ENCODE measurements at places on chromosomes 16 and 17. TPM values are rescaled to one million over a fixed set of nuclear protein-coding genes. Genes with fewer than 3 reads are reported as not detected.
A peak's percentile ranks its signal among the peaks of the same experiment; 100 is the strongest.

DNA sequence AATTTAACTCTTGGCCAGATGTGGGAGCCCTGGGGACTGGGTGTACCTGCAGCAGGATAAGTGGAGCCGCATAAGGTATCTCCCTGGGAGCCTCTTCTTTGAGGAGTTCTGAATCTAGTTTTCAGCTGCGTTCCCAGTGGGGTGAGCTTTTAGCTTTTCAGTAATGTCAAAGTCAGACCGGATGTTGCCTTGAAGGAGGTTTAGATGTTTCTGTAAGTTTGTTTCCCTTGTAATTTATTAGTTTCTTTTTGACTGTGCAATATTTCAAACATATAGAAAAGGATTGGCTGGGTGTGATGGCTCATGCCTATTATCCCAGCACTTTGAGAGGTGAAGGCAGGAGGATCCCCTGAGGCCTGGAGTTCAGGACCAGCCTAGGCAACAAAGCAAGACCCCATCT lies 98.6 kb upstream of the EEF2KMT start:
- H3K4me3 ChIP-seq: no peak overlapping the region
- peaks cover 4% of the 10 kb centered on the region for H3K36me3 ChIP-seq
- H3K4me1 ChIP-seq: no peaks in the 10 kb centered on the region
- no peak overlapping the region for H3K27ac ChIP-seq

GRCh38 chr17:79435962-79436361 lies 174.9 kb downstream of the RBFOX3 start:
- H3K4me1 ChIP-seq: peaks cover 46% of the 10 kb centered on the region
- H3K36me3 ChIP-seq: peaks cover 11% of the 10 kb centered on the region
- H3K4me3 ChIP-seq: no peak overlapping the region
- DNase-seq: no peak
- H3K27ac ChIP-seq: peak overlapping the region; percentile 39
- peaks cover 15% of the 10 kb centered on the region for H3K27me3 ChIP-seq

GRCh38 chr17:66309793-66310192 lies 7.4 kb downstream of the PRKCA start:
- H3K27ac ChIP-seq: no peak overlapping the region
- no peak overlapping the region for H3K4me3 ChIP-seq
- H3K27me3 ChIP-seq: no peaks in the 10 kb centered on the region
- H3K4me1 ChIP-seq: no peaks in the 10 kb centered on the region
- H3K36me3 ChIP-seq: no peaks in the 10 kb centered on the region

The TBC1D28 gene
- total RNA-seq: 0.44 TPM

DNA sequence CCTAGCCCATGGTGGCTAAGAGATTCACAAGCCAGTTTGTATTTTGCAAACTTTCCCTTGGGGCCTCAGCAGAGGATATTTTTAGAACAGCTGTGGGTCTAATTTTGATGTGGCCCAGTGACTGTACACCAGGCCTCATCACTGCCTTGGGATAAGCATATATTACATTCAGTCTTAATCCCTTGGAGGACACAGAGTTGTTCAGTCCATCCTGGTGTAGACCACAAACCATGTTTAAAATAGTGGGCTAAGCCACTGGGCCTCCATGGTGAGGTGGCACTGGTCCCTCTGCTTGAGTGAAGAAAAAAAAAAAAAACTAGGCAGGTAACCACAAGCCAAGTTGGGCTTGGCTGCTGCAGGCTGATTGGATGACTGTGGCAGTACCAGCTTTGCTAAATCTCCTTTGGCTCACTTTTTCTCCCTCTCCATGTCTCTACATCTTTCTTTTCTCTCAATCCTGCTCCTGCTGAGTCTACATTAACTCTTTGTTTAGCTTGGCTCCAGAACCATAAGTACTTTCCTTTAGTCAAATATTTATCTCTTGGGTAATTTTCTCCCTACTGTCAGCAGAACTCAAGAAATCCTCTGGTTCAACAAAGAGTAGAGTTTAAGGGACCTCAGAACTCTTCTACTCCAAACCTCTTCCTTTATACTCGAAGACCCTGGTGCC lies 120.0 kb upstream of the TBX2 start:
- peaks cover 3% of the 10 kb centered on the region for H3K36me3 ChIP-seq
- DNase-seq: no peak
- H3K27me3 ChIP-seq: no peaks in the 10 kb centered on the region
- H3K4me1 ChIP-seq: no peaks in the 10 kb centered on the region
- H3K4me3 ChIP-seq: no peak overlapping the region
- no peak overlapping the region for H3K27ac ChIP-seq

DNA sequence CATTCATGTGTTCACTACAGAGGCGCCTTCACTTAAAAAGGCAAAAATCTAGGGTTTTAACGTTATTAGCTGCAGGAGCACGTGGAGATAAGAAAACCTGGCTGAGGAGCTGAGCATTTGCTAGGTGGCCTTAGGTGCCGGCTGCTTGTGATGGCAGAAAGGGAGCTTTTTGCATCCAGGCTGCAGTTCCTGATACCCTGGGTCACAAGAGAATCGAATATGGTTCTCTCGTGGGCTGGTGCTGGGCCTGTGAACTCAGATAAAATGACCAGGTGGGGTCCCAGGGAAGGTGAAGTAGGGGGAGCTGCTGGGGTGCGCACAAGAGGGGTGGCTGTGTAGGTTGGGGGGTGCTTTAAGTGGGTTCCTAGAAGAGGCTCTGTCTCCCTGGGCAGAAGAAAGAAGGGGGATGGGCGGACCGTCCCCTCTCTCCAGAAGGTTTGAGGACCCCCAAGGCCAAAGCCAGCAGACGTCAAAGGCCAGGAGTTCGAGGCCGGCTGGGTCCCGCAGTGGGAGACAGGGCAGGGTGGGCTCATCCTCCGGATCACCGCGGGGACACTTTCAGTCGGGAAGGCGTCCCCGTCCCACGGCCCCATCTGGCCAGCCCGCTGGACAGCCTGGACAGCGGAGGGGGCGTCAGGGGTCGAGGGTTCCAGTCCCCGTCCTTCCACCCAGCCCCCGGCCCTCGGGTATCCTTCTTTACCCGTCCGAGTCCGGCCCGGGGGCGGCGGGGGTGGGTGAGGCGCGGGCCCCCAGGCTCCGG lies 740 bp upstream of the CMIP start:
- H3K4me1 ChIP-seq: peaks cover 28% of the 10 kb centered on the region
- H3K36me3 ChIP-seq: no peaks in the 10 kb centered on the region
- H3K4me3 ChIP-seq: peak overlapping the region; percentile 78
- H3K27me3 ChIP-seq: peaks cover 20% of the 10 kb centered on the region
- peak; percentile 43 for DNase-seq
- peak overlapping the region; percentile 79 for H3K27ac ChIP-seq

- peaks cover 6% of the 10 kb centered on the region for H3K36me3 ChIP-seq
- H3K4me3 ChIP-seq: no peak overlapping the region
- H3K27me3 ChIP-seq: peaks cover 7% of the 10 kb centered on the region
- H3K4me1 ChIP-seq: peaks cover 6% of the 10 kb centered on the region
- no peak overlapping the region for H3K27ac ChIP-seq
Observed at GRCh38 chr16:30755955-30756780, 5.7 kb downstream of the CFAP119 start.

DNA sequence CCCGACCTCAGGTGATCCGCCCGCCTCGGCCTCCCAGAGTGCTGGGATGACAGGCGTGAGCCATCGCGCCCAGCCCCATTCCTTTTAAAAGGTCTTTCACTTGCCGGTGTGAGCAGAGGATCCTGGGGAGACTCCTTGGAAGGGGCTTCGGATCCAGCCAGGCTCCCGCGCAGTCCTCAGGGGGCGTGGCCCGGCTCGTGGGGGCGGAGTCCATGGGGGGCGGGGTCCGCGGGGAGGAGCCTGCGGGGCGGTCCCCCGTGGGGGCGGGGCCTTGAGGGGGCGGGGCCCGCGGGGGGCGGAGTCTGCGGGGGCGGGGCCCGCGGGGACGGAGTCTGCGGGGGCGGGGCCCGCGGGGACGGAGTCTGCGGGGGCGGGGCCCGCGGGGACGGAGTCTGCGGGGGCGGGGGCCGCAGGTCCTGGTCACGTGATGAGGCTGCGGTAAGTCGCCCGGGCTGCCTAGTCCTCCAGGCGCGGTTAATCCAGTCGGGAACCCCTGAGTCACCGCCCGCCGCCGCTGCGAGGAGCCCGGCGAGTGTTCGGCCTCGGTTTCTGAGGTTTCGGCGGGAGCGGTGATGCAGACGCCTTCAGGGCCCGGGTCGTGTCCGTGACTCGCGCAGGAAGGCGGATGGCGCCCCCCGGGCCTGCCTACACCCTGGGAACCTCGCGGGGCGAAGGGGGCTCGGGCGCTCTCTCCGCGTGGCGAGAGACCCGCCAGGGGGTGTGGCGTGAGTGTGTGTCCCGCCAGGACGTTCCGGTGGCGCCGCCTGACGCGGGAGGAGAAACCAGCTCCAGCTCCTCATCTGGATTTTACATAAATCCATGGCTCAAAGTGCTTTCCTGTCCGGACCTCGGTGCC lies 23.6 kb upstream of the ABR start:
- no peaks in the 10 kb centered on the region for H3K4me1 ChIP-seq
- H3K27me3 ChIP-seq: peaks cover 1% of the 10 kb centered on the region
- no peak overlapping the region for H3K4me3 ChIP-seq
- no peak overlapping the region for H3K27ac ChIP-seq

The PRSS33 gene
- total RNA-seq: 0.39 TPM

DNA sequence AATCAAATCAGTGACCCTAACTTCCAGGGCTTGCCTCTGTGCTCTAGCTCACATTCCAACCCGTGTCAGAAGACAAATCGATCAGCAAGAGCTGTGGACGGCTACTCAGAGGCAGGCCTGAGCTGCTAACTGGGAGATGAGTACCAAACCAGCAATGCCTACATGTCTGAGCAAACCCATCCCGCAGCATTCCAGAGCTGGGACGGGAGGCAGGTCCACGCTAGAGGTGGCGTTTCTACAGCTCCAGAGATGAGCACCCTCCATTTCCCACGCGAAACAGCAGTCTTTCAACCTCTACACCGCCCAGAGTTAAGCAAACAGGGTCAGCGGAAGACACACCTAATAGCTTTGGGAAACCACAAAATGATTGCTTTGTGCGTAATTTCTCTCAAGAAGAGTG lies 6.5 kb downstream of the NXN start:
- H3K36me3 ChIP-seq: no peaks in the 10 kb centered on the region
- peak overlapping the region; percentile 30 for H3K4me3 ChIP-seq
- no peak for DNase-seq
- H3K4me1 ChIP-seq: peaks cover 50% of the 10 kb centered on the region
- H3K27me3 ChIP-seq: peaks cover 2% of the 10 kb centered on the region

- no peak overlapping the region for H3K27ac ChIP-seq
- DNase-seq: no peak
- no peaks in the 10 kb centered on the region for H3K36me3 ChIP-seq
- H3K27me3 ChIP-seq: no peaks in the 10 kb centered on the region
- H3K4me3 ChIP-seq: no peak overlapping the region
Observed at GRCh38 chr16:53631236-53632025, 72.2 kb downstream of the RPGRIP1L start.

DNA sequence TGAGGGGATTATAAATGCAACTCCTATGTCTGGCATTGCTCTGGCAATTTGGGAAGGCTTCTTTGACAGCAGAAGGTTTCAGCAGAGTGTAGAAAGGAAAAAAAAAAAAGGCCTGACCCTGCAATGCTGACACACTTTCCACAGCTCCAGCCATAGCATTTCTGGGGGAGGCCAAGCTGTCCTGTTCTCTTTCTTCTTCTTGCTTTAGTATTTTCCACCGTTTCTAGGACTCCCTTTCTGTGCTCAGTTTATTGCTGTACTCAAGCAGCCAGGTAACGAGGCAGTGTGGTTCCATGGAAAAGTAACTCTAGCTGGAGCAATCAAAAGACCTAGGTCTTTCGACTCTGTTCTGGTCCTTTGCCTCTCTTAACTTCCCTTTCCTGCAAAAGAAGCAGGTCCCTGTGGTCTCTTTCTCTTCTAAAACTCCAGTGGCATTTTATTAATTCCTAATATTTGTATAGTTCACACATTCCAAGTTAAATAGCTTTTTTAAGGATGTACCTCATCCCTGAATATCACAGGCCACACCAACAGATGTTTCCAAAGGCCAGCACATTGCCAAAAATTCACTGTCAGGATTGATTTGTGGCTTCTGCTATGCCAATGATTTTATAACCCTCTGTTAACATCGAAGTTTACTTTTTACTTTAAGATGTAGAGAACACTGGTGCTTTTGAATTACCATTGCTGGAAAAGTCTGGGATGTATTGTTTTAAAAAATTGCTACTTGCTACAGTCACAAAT lies 90.3 kb upstream of the BCAR1 start:
- peaks cover 59% of the 10 kb centered on the region for H3K4me1 ChIP-seq
- peak overlapping the region; percentile 70 for H3K27ac ChIP-seq
- no peaks in the 10 kb centered on the region for H3K36me3 ChIP-seq
- H3K4me3 ChIP-seq: peak overlapping the region; percentile 36

- H3K27me3 ChIP-seq: peaks cover 5% of the 10 kb centered on the region
- H3K4me3 ChIP-seq: no peak overlapping the region
- H3K4me1 ChIP-seq: peaks cover 20% of the 10 kb centered on the region
- no peak overlapping the region for H3K27ac ChIP-seq
Observed at GRCh38 chr16:75385507-75386152, 47.7 kb downstream of the CFDP1 start.

Measured in glutamatergic neuron (in vitro differentiated cells).